Dorsolateral prefrontal cortex (tissue), 122 donors: ENCODE measurements at places on chromosomes 2 and 18. TPM values are rescaled to one million over a fixed set of nuclear protein-coding genes. Genes with fewer than 3 reads are reported as not detected.

GRCh38 chr2:63000801-63001200 is 49.8 kb upstream of the OTX1 start:
- no peak for DNase-seq

- DNase-seq, result no peak
Measured at GRCh38 chr2:30686000-30686399, 121.2 kb downstream of the CAPN13 start.

DNA sequence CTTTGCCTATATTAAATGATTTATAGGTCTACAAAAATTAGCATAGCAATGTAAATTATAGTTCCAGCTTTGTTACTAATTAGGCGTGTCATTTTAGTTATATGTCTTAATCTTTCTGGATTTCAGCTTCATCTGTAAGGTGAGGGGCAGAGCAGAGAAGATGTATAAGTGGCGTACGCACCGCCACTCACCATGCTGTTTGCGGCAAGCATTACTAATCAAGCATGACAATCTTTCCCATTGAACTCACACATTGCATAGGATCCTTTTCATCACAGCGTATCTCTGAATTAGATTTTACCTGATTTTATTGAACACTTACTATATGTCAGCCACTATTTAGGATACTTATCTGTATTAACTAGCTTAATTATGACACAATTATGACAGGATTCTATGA is 183.6 kb upstream of the DLGAP1 start:
- no peak for DNase-seq

DNA sequence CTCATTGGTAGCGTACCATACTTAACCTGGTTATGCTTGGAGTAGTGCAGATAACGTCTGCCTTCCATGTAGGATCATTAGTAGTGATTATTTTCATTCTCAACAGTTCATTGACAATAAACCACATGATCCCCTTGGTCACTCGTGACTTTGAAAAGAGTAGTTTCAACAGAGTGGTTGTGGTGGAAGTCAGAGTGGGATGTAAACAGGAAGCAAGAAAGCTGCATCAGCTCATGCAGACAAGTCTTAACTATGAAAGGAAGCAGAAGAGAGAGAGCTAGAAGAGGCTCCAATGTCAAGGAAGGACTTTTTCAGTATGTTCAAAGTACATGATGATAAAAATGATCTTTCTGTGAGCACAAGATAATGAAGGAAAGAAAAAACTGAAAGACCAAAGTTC is 287.4 kb downstream of the MBD2 start:
- DNase-seq, result no peak

The KIF1A gene
- total RNA-seq, result 1,206 TPM

- peak; percentile 48 for DNase-seq
Measured at GRCh38 chr2:188293601-188294351, 2.1 kb downstream of the GULP1 start.

The ANKRD30B gene
- 5.9 TPM for total RNA-seq

DNA sequence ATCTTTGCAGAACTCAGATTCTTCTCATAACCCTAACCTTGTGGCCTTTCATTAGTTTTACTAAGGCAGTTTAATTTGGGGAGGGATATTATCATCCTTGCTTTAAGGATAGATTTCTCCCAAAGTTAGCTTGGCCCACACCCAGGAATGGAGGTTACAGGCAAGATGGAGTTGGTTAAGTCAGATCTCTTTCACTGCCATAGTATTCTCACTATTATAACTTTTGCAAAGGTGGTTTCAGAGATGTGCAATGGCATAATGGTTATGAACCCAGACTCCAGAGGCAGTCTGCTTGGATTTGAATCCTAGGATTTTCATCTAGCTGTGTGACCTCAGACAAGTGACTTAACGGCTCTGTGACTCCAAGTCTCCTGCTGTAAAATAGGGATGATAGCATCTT is 48.7 kb upstream of the NDUFV2 start:
- DNase-seq, result no peak

GRCh38 chr18:47746615-47747014 is 183.8 kb downstream of the SMAD2 start:
- DNase-seq, result no peak

The KCTD18 gene
- total RNA-seq, result 11.7 TPM

DNA sequence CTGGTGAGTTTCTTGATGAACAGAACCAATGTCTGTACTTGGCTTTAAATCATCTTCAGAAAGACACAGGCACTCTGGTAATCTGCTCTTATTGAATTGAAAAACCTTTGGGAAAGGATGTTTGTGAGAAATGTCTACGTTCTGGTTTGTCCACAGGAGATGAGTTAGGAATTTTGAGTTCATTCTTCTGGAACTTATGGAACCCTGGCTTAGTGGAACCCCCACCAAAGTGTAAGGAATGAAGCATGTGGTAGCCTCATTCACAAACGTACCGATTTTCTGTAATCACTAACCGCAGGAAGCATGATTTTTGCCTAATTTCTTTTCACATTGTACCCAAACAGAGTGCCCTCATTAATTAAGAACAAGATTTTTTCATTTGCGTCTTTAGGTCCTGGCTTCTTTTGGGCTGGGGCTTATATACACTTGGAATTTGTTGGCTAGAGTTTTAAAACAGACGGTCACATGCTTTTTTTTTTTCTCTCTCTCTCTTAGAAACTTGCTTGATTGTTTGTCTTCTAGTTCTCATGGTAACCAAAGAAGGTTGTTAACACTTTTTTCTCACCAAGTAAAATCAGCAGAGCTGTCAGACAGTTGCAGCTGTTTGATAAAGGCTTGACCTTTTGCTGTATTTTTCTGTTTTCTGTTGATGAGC is 314.1 kb upstream of the THUMPD2 start:
- DNase-seq, result no peak

GRCh38 chr2:1081451-1082225 is 131.0 kb downstream of the SNTG2 start:
- DNase-seq, result no peak

DNA sequence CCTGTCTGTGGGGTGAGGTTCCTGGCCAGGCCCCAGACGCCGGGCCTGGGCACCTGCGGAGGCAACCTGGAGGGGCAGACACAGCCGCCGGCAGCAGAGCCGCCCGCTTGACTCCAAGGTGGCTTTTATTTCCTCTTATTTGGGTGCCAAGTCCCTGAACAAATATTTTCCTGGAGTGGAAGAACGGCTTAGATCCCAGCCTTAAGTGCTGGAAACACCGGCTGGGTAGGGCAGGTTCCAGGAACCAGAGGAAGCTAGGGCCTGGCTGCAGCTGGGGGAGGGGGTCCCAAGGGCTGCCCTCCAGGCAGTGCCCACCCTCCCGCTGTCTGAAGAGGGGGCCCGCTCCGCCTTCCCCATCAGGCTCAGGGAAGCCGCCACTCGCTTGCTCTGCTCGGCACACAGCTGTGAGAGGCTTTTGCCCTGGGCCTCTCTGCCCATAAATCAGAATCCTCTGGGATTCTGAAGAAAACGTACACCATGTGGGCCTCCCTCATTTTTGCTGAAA is 28.2 kb downstream of the SDC1 start:
- DNase-seq, result no peak

DNA sequence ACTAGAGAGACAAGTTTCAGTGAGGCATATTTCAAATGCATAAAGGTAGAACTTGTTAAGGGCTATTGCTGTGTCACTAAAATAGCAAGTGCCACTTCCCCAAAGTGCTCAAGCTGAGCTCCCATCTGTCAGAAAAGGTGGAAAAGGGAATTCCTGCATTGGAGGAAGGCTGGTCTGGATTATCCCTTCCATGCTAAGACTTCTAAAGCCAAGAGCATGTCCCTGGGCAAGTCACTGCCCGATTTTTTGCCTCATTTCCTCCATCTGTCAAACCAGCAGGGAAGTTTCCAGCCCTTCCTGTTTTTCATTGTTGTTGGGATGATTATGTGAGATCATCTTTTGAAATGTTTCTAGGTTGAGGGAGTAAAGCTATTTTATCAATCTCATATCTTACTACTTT is 175.5 kb downstream of the SETBP1 start:
- DNase-seq, result no peak

The CTIF gene
- total RNA-seq, result 191 TPM

- no peak for DNase-seq
Measured at GRCh38 chr18:26190506-26190905, 35.7 kb upstream of the TAF4B start.

The ACTG2 gene
- 8.0 TPM for total RNA-seq

GRCh38 chr2:75317802-75318201 is 118.5 kb upstream of the TACR1 start:
- no peak for DNase-seq

- no peak for DNase-seq
Measured at GRCh38 chr18:62523255-62523588, 397 bp downstream of the ZCCHC2 start.

The FOXI3 gene
- not detected for total RNA-seq

- no peak for DNase-seq
Measured at GRCh38 chr2:30311711-30312110, 80.4 kb downstream of the LBH start.

- DNase-seq, result peak; percentile 69
Measured at GRCh38 chr2:96907115-96908041, 37.5 kb upstream of the SEMA4C start.

DNA sequence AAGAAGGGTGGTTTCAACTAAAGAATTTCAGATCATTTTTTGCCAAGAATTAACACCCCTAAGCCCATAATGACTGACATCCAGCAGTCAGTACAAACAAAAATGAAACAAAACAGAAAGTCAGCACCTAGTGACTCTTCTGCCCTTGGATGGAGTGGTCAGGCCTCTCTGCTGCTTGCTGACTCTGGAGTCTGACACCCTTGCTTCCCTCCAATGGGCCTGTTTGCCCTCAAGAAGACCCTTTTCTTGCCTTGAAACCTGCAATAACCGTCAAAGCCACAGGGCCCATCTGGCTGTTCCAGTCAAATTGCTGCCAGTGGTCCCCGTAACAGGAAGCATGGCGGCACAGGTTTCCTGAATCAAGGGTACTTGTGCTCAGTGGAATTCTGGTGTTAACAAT is 27.2 kb upstream of the CYTIP start:
- DNase-seq, result no peak

DNA sequence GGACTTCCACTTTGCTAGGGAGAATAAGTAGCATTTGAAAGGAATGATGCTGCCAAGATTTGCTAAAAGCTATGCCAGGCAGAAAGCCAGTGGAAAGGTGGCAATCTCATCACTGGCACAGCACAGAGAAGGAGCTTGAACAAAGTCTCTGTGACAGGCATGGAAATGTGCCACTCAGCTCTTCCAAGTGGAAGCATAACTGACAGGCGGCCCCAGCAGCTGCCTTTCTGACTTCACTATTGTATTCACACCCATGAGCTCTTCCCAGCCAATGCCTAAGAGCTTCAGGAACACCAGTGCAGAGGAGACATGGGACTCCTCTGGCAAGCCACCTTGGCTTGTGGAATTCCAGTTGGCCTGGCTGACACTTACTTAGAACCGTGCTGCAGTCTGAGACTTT is 134.6 kb upstream of the REG3G start:
- no peak for DNase-seq

DNA sequence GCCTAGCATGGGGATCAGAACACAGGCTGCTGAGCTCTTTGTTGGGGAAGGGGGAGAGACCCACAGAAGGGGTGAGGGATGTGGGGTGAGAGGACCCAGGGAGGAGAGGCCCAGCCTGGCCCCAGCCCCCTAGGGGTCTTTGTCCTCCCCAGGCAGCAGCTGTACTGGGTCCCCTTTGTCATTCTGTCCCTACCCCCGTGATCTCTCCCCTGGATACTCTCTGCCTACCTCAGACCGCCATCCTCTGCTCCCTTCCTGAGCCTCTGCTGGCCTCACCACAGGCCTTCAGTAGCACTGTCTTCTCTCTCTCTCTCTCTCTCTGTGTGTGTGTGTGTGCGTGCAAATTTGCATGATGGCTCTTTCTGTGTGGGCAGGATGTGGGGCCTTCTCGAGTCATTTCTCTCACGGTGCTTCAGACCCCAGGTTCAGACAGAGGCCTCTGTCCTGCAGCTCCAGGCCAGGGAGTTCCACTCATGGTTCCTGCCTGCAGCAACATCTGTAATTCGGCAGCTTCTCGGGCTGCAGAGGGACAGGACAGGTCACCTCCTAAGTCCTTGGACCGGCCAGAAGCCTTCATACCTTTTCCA is 1.4 kb downstream of the PSD4 start:
- no peak for DNase-seq

The MYO1B gene
- total RNA-seq, result 26.1 TPM

- DNase-seq, result no peak
Measured at GRCh38 chr2:99862566-99862965, 279.8 kb downstream of the AFF3 start.

DNA sequence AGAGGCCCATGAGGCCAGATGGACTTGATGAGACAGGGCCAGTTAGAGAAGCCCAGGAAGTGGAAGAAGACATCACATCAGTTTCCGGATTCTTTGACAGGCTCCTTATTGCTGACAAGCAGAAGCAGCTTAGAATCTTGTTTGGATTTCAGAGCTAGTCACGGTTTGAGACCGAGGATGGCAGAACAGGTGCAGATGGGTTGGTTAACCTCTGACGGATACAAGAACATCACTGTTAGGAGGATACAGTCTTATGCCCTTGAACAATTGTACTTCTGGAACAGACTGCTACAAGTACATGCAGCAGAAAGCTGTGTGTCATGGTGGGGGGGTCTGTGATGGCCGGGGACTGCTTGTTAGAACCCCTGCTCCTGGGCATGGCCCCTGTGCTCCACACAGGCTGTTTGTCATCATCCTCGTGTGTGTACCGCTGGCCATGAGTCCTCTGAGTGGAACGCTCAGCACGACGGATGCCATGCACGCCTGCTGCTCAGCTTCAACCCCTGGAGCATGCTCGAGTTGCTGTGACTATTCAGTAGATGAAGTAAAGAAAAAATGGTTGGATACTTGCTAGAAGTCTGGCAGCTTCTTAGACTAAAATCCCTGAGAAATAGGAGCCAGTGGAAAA is 217.7 kb downstream of the SH3RF3 start:
- no peak for DNase-seq

DNA sequence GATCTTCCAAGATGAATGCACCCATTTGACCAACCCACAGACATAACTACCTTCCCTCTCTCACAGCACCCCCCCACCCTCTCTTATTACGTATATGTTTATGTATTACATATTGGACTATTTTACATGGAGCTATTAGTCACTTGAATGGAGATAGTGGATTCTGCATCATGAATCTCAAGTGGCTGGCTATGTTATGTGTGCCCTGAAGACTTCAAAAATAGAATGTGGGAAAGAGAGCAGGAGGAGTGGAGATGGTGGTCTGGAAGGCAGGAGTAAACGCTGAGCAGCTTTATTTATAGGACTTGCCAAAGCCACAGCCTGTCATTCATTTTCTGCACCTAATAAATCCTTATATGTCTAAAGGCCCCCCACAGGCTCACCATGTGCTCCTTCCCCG is 4.9 kb downstream of the ANTXR1 start:
- no peak for DNase-seq

DNA sequence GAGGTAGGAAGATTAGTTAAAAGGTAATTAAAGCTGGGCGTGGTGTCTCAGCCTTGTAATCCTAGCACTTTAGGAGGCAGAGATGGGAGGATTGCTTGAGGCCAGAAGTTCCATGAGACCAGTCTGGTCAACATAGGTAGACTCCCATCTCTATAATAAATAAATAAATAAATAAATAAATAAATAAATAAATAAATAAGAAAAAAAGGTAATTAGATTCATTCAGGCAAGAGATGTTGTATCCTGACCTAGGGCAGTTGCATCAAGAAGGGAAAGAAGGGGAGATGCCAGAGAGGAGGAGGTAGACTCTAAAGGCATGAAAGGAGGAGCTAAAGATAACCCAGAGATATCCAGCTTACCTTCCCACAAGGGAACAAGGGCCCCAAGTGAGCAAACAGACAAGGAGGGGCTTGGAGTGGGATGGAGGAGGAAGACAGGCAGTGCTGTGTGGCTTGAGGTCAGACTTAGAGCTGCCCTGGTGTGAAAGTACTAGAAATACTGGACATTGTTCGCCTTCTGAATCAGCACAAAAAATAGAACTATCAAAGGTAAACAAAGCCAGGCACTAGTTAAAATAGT is 7.4 kb upstream of the RAB1A start:
- no peak for DNase-seq

The FRZB gene
- total RNA-seq, result 2.3 TPM

- no peak for DNase-seq
Measured at GRCh38 chr2:228709788-228710371, 528.4 kb upstream of the SPHKAP start.
